ENCODE measurements at places on chromosomes 2 and 18. TPM values are rescaled to one million over a fixed set of nuclear protein-coding genes. Genes with fewer than 3 reads are reported as not detected.

CRYGC gene
- not detected for total RNA-seq

FAP gene
- total RNA-seq: 207 TPM

RTP5 gene
- total RNA-seq: not detected

TTN gene
- total RNA-seq: under 0.01 TPM

ALPI gene
- not detected for total RNA-seq

CENPA gene
- total RNA-seq: 7.4 TPM

RFTN2 gene
- 4.7 TPM for total RNA-seq

MTIF2 gene
- 37.0 TPM for total RNA-seq

ELOA2 gene
- total RNA-seq: not detected

AKAIN1 gene
- total RNA-seq: not detected

LMAN2L gene
- 31.1 TPM for total RNA-seq

IL1B gene
- total RNA-seq: 2.6 TPM

- DNase-seq: peak; percentile 68
Measured at GRCh38 chr18:31942291-31942998, 483 bp downstream of the TRAPPC8 start.

- DNase-seq: no peak
Measured at GRCh38 chr2:44686561-44686960, 254.9 kb upstream of the SIX3 start.

GRCh38 chr18:63255435-63255834 is 64.1 kb downstream of the BCL2 start:
- no peak for DNase-seq

- no peak for DNase-seq
Measured at GRCh38 chr2:177887722-177888121, 184.9 kb downstream of the PDE11A start.

- no peak for DNase-seq
Measured at GRCh38 chr18:9735879-9736278, 27.8 kb downstream of the RAB31 start.

DNA sequence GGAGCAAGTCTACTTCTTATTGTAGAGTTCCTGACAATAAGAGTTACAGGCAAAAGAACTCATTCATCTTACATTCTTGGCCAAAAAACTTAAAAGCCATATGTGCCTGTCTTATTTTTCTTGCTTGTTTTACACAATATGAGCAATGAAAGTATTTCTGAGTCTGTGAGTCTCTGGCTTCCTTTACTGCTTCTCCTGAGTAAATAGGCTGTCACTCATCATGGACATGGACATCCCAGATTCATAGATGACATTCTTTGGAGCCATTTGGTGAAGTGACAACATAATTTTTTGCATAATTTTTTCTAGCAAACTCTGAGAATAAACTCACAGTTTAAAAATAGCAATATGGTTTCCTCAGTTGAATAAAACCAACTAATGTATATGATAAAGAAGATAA is 179.3 kb downstream of the SNTG2 start:
- DNase-seq: no peak

DNA sequence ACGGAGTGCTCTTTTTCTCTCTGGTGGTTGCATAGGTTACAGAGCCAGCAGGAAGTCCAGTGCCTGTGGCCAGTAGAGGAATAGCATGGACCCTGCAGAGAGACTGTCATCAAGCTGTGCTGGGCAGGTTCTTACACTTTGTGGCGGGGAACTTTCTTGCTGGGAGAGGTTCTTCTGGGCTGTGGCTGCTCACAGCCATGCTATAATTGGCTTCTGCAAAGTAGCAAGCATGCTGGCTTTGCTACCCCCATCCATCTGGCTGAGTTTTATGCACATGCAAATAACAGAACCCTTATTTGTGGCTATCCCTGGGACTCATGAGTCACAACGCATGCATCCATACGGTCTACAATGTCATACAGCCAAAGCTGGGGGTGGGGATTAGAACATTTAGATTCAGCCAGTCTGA is 68.9 kb downstream of the PLCL1 start:
- DNase-seq: peak; percentile 19

- no peak for DNase-seq
Measured at GRCh38 chr2:21021430-21021829, 22.4 kb downstream of the APOB start.

- DNase-seq: no peak
Measured at GRCh38 chr2:238997684-238998083, 149.8 kb downstream of the TWIST2 start.

DNA sequence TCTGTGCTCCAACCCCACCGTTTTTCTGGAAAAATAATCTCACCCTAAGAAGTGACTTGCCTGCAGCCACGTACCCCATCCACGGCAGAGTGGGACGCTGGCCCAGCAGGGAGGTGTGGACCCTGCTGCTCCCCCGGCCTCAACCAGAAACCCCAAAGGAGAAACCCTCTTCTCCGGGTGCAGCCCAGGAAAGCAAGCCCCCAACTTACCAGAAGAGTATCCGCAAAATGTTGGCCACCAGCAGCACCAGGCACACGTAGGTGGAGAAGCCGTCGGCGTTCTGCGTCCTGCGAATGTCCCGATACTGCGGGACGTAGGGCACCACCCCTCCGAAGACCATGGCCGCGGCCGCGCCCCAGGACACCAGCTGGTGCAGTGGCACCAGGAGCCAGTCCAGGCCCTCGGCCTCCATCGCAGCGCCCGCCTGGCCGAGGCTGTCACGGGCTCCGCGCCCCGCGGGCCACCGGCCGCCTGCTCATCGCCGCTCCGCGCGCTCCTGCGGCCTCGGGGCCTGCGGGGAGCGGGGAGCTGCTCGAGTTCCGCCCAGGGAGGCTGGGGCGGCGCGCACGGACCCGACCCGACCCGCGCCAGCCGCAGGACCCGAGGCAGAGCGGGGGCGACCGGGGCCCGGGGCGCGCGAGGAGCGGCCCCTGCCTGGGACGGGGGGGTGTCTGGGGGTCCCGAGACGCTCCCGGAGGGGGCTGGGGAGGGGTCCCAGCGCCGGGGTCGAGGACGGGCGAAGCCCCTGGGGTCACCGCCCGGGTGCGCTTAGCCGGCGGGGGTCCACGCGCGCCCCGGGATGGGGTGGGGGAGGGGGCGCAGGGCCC is 725 bp downstream of the SLC66A2 start:
- DNase-seq: no peak

- DNase-seq: no peak
Measured at GRCh38 chr2:49982871-49983270, 828.6 kb upstream of the FSHR start.

DNA sequence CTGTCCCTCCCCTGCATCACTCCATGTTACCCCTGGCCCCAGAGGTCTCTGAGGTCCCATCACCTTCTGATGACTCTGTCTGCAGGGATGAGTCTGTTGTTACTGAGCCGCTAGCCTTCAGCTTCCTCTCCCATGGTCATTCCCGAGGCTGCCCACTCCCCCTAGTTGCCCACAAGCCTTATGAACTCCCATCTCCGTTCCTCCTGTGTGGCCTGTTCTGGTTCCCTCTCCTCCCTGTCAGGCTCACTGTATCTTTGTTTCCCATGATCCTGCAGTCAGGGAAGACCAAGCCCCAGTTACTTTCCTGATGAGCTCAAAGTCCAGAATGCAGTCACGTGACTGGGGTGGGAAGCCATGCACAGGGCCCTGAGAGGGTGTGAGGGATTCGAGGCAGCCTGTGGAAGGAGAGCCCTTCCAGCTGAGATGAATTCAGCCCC is 39.5 kb downstream of the INPP4A start:
- no peak for DNase-seq

GRCh38 chr18:36718705-36719328 is 110.0 kb downstream of the TPGS2 start:
- DNase-seq: no peak

DNA sequence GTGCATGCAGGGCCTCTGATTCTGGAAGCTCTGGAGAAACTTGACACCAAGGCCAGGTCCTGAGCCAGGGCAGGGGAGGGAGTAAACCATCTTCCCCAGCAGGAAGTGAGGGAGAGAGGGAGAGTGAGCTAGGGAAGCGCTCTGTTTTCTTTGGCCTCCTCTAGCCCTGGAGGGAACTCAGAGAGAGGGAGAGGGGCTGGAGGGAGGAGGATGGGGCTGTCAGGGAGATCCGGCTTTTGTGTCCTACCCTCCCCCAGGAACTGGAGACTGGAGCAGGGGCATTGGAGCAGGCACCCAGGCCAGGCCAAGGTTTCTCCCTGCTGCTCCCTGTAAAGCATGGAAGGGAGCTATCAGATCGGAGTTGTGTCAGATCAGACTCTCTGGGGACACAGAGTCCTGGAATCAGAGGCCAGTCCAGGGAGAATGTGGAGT is 22.7 kb upstream of the PKDCC start:
- DNase-seq: peak; percentile 50

DNA sequence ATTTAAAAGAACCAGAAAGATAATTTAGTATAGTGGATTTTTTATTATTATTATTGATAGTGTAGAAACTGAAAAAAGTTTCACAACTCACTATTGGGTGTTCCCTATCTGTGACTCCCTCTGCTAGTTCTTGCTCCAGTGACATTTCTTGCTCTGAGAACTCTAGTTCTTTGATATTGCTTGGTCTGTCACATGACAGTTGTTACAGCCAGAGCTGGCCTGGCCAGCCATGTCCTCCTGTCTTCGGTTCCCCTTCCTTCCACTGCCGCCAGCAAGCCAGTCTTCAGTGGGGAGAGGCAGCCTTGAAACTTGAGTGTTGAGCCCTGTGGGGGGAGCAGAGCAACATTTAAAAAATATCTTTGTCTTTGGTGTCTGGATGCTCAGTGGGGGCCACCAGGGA is 7.6 kb upstream of the THOC1 start:
- no peak for DNase-seq

DNA sequence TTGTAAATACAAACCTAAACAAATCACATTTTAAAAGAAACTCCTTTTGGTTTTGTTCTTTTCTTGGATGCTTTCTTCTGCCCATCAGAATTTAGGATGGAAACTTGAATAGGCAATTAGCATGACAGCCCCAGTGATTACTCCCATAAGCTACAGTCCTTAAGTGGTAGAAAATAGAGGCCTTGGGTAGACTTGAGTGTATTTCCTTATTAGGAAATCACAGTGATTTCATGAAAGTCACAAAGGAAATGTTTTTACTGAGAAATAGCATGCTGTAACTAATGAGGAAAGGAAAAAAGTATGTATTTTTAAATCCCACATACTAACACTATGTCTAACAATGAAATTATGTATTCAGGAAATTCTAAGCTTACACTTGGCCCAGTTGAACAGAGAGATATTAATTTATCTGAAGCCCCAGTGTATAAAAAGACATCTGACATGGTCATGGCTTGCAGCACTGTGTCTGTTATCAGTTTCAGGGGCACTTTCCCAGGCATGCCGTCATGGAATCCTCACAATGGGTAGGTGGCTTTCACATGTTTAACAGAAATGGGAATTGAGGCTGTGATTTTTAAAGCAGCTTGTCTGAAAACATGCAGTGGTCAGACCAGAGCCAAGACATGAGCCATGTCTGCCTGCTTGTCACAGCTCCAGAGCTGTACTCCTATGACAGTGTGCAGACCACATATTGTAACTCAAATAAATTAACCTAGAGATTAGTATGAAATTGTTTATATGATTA is 79.7 kb upstream of the TRIB2 start:
- no peak for DNase-seq

- peak; percentile 25 for DNase-seq
Measured at GRCh38 chr2:212227755-212228154, 310.8 kb downstream of the ERBB4 start.

DNA sequence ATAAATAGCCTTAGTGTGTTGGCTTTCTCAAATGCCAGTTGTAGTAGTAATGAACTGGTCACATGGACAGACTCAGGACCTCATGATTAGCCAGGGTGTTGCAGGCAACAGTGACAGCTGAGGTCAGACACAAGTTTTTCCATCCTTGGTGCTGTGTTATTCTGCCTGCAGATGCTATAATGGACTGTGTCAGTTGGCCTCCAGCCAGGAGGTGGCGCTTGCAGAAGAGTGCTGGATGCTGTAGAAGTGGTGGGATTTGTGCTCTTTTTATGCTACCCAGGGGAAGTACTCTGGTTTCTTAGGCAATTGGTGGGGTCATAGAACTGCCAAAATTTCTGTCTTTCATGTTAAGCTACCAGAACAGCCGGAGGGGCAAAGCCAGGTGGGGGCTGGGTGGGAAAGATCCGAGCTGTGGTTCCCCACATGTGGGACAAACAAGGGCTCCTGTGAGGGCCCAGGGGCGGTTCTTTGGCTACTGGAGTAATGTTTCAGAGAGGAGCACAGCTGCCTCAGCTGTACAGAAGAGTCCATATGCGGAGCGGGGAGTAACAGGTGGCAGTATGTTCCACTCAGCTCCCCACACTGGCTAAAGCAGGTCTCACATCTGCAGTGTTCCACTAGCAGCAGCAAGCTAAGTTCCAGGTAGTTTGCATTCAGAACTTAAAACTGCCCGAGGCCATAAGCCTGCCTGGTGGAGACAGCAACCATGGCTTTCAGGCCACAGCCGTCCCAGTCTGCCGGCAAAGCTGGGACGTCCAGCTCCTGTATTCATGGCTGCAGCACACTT is 104.4 kb downstream of the GULP1 start:
- DNase-seq: no peak

GRCh38 chr2:169039702-169040101 is 8.6 kb upstream of the ABCB11 start:
- DNase-seq: no peak

DNA sequence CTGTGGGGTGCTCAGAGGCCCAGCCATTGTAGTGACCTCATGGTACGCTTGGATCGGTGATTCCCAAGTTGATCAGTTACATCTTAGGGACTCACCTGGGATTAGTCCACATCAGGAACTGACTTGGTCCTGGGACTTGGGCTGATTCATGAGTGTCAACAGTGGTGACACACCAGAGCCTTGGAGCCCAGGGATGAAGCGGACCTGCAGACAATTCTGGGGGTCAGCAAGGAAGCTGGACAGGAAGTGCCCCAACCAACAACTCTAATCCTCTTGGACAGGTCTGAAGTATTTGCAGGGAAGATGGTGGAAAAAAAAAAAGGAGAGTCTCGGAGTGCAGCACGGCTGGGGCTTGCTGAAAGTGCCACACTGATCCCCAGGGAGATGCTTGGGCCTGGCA is 288.6 kb downstream of the PHLPP1 start:
- no peak for DNase-seq

GRCh38 chr2:136005462-136006196 is 20.2 kb upstream of the DARS1 start:
- DNase-seq: no peak

DNA sequence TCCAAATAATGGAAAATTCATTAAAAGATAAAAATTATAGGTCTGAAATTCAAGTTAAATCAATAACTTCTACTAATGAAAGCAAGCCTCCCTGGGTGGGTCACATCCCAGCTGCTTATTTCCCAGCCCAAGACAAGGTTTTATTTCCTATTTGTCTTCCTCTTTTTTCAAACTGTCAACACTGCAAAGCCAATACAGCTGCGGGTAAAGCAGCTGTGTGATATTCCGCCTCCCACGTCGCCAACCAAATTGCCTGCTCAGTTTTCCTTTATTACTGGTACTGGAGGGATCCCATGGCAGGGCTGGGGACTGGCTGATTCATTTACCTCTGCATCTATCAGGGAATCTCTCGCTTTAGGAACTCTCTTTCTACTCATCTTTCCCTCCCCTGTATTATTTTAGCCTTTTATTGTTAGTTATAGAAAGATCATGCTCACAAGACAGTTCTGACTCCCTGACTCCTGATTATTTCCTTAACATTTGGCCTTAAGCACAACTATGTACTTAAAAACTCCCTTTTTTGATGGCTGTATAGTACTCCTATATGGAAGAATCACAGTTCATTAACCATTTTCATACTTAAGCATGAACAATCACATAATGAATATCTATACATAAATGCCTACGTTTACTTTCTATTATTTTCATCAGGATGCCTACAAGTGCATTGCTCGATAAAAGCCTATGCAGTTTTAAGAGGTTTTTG is 253.1 kb downstream of the CDCA7 start:
- no peak for DNase-seq
